ENCODE measurements at places on chromosomes 7 and 10.

- peak; percentile 14 for DNase-seq
These were observed 327.6 kb downstream of the TNS3 start for GRCh38 chr7:47254081-47254977.

DNA sequence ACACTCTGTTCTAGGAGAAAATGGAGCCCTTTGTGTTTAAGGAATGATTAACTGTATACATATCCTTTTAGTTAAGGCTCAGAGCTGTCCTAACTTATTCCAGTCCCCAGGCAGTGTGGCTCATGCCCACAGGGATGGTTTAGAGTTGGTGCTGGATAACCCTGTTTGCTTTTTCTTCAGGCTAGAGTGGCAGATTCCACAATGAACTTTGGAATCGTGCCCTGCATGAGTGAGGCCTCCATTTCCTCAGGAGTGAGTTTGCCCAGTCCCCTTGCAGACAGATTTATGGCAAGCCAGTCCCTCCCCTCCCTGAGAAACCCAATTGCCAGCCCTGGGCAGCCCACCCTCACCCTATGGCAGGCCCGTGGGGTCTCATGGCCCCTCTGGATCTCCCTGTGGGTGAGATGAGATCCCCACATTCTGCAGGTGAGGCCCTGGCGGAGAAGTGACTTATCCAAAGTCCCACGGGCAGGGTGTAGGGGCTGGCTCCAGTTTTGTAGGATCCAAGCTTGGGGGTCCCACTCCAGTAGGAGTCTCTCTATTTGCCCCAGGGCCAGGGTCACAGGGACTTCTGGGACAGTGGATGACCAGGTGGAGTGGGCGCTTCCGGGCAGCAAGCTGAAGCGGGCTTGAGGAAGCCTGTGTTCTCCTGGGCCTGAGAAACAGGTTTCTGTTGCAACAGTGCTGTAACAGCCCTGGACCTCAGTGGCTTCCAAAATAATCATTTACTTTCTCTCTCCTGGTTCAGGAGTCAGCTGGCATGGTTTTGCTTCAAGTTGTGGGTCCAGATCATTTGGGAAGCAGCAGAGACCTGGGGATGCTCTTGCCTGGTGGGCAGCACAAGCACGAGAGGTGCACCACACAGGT lies 9.0 kb upstream of the COMTD1 start:
- DNase-seq, result no peak

GRCh38 chr10:104242545-104242944 lies 10.4 kb upstream of the CFAP43 start:
- no peak for DNase-seq

GRCh38 chr10:26503911-26504310 lies 65.8 kb downstream of the APBB1IP start:
- DNase-seq, result peak; percentile 38

- DNase-seq, result peak; percentile 27
These were observed 31.3 kb upstream of the DAGLB start for GRCh38 chr7:6479067-6479466.

- no peak for DNase-seq
These were observed 8.1 kb upstream of the PDGFA start for GRCh38 chr7:527723-528122.

GRCh38 chr7:44935583-44935982 lies 43.2 kb downstream of the MYO1G start:
- DNase-seq, result no peak

GRCh38 chr10:98400482-98400881 lies 14.5 kb downstream of the PYROXD2 start:
- no peak for DNase-seq

- DNase-seq, result no peak
These were observed 40.5 kb downstream of the PDE6C start for GRCh38 chr10:93652857-93653256.

GRCh38 chr7:1349351-1349761 lies 109.9 kb downstream of the MICALL2 start:
- no peak for DNase-seq

DNA sequence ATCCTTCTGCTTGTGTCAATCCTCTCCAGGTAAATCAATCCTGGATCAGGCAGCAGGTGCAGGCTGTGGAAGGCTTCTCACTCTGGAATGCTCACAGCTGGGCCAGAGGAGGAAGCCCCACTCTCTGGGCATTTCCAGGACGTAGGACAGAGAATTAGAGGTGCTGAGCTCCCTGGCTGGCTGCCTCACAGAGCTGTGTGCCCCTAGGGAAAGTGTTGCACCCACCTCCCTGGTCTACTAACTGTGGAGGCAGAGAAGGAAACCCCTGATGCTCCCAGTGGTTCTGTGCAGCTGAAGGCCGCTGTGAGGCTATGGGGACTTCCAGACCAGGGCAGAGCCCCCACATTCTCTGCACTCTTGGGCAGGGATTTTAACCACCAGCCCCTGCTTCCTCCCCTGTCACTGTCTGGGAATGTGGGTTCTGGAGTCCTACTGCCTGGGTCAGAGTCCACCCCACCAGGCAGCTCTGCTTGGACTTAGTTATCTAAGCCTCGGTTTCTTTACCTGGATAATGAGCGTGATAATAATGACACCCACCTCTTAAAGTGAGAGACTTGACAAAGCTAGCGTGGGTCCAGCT lies 73.5 kb upstream of the EEPD1 start:
- DNase-seq, result no peak
